ENCODE measurements at places on chromosomes 2 and 18.

GRCh38 chr2:65478498-65479135 lies 46.2 kb upstream of the SPRED2 start:
- DNase-seq: no peak

GRCh38 chr2:120685066-120685973 lies 50.3 kb upstream of the GLI2 start:
- no peak for DNase-seq

GRCh38 chr2:50263728-50264127 lies 768.2 kb downstream of the NRXN1 start:
- DNase-seq: no peak

- no peak for DNase-seq
These were observed 755.5 kb downstream of the SUCLG1 start for GRCh38 chr2:83703598-83703997.

- no peak for DNase-seq
These were observed 74.2 kb upstream of the LAPTM4A start for GRCh38 chr2:20125616-20126015.

GRCh38 chr2:104888489-104889258 lies 34.8 kb downstream of the POU3F3 start:
- DNase-seq: no peak

GRCh38 chr2:28648671-28649395 lies 102.8 kb upstream of the PPP1CB start:
- no peak for DNase-seq

DNA sequence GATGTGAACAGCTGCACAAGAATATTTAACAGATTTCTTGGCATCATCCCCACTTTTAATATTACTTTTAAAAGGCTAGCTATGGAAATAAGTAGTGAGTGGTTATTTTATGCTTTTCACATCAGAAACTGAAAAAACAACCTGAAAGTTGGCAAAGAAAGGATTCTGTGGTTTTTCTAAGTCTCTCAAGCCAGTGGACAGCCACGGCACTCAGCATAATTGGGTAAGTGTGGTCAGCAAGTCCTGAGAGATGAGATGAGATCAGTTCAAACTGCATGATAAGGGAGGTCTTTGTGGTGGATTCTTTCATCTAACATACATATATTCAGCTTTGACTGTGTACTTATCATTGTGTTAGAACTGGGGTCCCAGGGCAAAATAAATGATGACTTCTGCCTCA lies 105.2 kb downstream of the LYPD6B start:
- no peak for DNase-seq

DNA sequence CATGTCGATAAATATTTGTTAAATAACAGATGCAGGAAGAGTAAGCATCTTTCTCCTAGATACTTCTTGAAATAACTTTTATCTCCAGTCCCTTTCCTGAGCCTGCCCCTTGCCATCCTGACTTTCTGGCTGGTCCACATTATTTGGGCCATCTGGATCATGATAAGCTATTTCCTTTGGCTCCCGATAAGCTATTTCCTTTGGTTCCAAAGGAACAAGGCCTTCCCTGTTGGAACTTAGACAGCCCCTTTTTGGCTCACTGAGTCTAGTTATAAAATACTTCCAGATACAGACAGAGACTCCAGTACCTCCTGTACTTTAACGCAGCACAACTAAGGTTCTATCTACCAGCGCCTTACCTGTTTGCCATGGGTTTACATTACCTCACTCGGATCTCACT lies 205.3 kb upstream of the CCDC150 start:
- DNase-seq: no peak

DNA sequence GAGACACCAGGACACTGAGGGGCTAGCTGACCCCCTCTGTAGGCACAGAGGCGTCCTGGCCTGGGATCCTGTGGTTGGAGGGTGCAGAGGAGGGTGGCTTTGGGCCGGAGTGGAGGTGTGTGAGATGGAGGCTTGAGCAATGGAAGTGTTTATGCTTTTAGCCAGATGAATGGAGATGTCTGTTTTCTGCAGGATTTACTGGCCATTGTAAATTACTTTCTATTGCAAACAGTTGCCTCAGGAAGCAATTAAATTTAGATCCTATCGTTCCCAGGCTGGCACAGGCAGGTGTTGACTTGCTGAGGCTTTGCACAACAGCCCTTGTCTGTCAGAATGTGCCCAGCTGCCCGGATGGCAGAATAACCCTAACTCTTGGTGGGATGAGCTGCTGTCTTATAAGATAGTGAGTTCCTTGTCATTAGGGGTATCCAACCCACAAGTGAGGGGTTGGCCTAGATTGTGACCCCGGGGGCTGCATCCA lies 1.8 kb upstream of the ARID5A start:
- DNase-seq: no peak

GRCh38 chr2:121120411-121120810 lies 164.6 kb downstream of the TFCP2L1 start:
- no peak for DNase-seq

- no peak for DNase-seq
These were observed 45.2 kb upstream of the SCG2 start for GRCh38 chr2:223647258-223647952.

DNA sequence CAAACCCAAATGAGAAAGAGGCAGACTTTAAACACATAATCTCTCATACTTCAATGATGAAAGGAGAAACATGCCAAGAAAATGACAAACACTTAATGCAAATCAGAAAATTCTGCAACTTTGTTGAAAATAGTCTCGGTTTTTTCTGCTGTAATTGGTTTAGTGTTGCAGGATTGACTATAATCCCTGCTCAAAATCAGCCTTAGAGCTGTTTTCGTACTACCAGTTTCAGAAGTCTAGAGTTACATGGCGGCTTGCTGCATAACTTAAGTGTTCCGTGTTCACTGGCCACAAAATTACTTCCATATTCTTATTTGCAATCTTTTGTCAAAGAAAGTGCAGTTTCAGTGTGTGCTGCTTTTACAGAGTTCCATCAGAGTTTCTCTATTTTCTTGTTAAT lies 48.9 kb upstream of the ITGAV start:
- no peak for DNase-seq

Data from RKO (cell line).